ENCODE measurements at places on chromosomes 11 and 22.

DNA sequence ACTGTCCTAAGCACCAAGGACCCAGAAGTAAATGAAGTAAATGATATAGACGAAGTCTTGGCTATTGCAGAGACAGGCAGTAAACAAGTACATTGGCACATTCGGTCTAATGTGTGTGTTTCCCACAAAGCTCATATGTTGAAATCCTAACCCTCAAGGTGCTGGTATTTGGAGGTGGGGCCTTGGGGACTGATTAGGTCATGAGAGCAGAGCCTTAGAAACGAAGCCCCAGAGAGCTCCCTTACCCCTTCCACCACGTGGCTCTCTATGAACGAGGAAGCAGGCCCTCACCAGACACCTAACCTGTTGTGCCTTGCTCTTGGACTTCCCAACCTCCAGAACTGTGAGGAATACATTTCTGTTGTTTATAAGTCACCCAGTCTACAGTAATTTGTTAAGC, 14.9 kb downstream of the CLMP start:
- no peak for DNase-seq

- no peak for DNase-seq
Observed at GRCh38 chr11:112801817-112802088, 159.5 kb upstream of the NCAM1 start.

- DNase-seq, result no peak
Observed at GRCh38 chr22:31637447-31637890, 24.5 kb downstream of the PISD start.

DNA sequence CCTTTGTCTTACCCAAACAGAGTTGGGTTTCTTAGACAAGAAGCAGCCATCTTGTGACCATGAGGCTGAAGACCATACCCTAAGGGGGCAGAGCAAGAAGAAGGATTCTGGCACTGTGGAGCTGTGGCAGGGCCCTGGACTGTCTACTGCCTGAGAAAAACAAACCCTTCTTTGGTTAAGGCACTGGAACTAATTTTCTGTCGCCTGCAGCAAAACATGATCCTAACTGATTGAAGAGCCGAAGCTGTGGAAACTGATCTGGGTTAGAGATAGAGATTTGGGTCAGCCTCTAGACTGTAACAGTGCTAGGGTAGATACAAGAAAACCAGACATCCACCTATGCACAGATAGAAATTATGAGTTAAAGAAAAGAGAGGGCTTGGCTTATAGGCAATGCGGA, 11.3 kb upstream of the ACER3 start:
- DNase-seq, result no peak

DNA sequence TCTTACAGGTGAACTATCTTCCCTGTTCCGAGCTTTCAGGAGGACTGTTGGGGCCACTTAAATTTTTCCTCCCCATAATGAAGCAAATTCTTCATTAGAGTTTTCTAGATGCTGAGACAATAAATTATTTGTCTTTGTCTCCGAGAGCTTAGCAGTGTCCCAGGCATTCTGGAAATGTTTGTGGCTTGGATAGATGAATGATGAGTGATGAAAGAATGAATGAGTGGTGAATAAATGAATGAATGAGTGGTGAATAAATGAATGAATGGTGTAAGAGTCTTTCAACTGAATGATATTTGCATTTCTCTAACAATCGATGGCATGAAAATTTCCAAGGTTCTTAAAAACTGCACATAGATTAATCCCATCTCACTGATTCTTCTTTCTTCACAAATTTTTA, 52.8 kb downstream of the AHNAK start:
- DNase-seq, result no peak

DNA sequence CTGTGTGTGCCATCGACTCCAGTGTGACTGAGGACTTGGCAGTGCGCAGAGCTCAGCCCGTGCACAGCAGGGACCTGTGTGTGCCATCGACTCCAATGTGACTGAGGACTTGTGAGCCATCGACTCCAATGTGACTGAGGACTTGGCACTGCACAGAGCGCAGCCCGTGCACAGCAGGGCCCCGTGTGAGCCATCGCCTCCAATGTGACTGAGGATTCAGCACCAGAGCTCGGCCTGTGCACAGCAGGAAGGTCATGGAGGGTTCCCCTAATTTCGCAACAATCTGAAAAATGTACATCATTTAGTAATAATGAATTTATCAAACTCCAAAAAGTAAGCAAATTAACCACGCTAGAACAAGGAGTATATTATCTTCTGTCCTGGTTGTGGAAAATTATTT, 348.3 kb upstream of the B3GAT1 start:
- no peak for DNase-seq

DNA sequence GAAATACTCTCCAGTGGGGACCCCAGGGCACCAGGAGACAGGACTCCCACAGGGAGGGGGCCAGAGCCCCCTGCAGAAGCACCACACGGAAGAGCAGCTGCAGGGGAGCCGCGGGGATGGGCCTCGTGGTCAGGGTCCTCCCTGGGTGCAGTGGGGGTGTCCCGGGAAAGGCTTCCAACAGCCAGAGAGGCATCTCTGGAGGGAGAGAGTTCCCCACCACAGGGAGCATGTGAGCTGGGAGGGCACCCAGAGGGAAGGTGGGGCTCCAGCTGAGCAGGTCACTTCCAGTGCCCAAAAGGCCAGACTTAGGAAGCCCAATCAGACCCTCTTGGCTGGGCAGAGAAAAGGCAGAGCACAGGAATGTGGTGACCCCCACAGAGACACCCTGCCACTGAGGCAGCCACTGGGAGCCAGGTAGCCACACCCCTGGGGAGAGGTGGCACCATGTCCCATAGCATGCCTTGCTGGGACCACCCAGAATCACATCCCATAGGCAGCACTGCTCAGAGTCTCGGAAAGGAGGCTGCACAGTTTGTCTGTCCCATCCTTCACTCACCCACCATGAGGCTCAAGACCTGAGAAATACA, 49.9 kb upstream of the LMO1 start:
- DNase-seq, result no peak

DNA sequence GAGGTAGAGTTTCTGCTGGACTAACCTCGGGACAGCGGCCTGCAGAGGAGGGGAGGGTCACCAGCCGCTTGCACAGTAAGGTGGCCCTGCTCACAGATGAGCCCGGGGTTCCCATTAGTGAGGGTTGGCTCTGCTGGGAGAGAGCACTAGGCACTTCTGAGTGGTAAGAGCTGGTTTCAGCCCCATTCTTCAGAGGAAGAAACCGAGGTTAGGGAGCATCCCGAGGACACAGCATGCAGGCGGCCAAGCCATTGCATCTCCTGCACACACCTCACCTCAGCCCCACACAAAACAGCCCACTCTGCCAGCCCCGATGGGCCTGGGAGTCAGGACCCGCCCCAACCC, 99.3 kb downstream of the MED15 start:
- no peak for DNase-seq

DNA sequence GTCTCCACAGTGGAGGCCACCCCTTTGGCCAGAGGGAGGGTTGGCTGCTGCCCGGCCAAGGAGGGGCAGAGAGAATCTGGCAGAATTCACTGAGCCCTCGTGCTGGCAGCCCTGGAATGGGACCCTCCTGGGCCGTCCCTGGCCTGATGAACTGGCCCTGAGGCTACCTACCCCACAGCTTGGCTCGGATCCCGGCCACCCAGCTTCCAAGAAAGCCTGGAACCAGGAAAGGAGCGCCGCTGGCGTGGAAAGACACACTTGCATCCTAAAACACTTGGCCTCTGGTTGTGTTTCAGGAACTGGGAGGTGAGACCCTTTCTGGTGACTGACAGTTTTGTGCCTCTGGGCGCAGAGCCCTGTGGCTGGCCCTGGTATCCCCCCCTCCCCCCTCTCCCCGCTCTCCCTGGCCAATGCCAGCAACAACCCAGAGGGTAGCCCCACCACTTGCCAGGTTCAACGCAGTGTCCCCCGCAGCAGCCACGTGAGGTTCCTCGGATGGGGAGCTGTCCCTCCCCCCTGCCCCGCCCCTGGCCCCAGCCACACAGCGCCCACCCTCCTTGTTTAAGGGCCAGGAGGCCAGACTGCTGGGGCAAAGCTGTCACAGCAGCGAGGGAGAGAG, 693 bp downstream of the NFAM1 start:
- peak; percentile 32 for DNase-seq

DNA sequence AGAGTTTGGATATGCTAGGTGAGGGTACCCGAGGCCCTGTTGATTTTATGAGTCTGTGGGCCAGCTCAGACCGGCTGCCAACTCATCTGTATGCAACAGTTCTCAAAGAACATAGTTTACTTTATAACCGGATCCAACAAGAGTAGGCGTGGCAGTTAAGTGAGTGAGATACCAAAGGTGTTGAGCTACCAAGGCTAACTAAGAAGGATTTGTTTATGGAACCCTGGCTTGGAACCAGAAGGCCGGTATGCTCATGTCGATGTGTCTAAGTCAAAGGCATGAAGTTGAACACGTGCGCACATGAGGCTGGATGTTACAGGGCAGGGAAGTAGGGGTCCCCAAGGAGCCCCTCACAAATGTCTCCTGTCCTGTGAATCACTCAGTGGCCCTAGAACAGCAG, at the start of gene KCNJ1:
KCNJ1 (minus strand) TSS at position 20 of the 400 bp plus-strand sequence. CDS start 27,053 bp downstream, outside the sequence.
- no peak for DNase-seq

GRCh38 chr11:11346303-11346702, 6.7 kb downstream of the CSNK2A3 start:
- no peak for DNase-seq

DNA sequence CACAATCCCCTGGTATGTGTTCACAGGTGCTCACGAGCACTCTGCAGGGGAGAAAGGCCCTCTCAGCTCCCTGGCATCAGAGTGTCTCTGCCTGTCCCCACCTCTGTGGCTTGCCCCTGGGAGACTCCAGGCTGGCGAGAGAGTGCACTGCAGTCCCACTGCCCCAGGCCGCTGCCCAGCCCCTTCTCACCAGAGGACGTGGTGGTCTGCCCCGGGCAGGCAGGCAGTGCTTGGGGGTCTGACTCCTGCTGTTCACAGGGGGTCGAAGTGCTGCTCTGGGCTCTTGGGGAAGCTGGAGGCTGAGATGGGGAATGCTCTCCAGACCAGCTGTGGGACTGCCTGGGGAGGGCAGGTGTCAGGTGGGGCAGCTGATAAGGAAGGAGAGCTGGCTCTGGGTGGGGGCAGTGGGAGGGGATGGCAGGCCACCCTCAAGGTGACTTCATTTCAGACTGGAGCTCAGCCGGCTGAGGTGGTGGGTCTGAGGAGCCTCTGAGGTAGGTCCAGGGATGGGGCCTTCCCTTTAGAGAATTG, 151.0 kb upstream of the B3GAT1 start:
- DNase-seq, result no peak

GRCh38 chr11:82854242-82854641, 46.0 kb downstream of the PRCP start:
- no peak for DNase-seq

DNA sequence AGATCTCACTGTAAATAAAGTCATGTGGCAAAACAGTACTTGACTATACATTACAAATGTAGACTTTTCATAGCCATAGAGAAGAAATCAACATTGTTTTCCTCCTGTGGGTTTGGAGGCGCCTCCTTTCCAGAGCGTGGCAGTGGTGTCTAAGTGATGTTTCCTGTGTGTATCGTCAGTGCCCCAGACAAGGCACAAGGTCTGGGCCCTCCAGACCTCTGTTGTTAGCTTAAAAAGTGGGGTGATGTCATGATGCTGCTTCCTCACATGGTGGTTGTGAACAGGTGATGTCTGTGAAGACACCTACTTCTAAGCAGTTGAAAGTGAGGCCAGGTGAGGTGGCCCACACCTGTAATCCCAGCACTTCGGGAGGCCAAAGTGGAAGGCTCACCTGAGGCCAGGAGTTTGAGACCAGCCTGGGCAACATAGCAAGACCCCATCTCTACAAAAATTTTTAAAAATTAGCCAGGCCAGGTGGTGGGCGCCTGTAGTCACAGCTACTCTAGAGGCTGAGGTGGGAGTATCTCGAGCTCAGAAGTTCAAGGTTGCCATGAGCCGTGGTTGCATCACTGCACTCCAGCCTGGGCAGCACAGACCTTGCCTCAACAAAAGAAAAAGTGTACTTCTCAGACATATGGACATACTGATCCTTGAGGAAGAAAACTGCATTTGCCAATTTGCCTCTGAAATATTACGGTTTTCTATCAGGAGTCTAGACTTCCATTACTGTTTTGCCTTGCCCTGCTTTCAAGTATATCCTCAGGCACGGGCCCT, 15.7 kb downstream of the NUP50 start:
- DNase-seq, result no peak

GRCh38 chr22:43256976-43257545, 70.1 kb upstream of the TTLL12 start:
- DNase-seq, result no peak

DNA sequence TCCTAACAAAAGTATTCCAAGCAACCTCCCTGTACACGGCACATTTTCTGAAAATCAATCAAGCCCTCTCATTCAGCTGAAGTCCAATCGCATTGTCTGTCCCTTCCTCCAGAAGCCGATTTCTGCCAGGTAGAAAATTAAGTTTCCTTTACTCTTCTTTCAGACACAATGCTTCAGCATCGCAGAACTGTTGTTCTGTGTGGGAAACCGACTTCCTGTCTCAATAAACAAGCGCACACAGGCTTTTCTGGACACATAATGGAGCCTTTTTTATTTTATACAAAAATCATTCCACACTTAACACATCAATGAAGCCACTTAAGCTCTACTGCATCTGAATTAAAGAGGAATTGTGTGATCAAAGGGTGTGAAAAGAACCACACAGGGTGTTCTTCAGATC, 75.6 kb downstream of the BLID start:
- DNase-seq, result no peak

GRCh38 chr11:70650075-70650909, 252.0 kb downstream of the CTTN start:
- peak; percentile 93 for DNase-seq

GRCh38 chr22:16957781-16958180, 50.2 kb downstream of the GAB4 start:
- no peak for DNase-seq

GRCh38 chr11:64218628-64219353, 7.2 kb downstream of the TRPT1 start:
- DNase-seq, result no peak

- DNase-seq, result no peak
Observed at GRCh38 chr22:43923191-43923590, 414 bp upstream of the PNPLA3 start.

DNA sequence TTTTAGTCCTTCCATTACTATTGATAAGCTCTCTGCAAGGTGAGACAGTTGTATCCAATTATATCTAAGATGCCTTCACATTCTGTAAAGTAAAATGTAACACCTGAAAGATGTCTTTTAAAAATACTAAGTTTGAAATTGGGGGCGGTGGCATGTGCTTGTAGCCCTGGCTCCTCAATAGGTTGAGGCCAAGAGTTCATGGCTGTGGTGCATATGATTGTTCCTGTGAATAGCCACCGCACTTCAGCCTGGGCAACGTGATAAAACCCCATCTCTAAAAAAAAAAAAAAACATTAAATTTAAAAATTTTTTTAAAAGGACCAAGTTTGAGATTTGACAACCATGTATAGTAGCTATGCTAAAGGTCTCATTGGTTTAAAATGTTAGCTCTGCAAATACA, 20.5 kb downstream of the CAPRIN1 start:
- no peak for DNase-seq

- DNase-seq, result no peak
Observed at GRCh38 chr11:16095756-16096155, 260.6 kb downstream of the SOX6 start.

DNA sequence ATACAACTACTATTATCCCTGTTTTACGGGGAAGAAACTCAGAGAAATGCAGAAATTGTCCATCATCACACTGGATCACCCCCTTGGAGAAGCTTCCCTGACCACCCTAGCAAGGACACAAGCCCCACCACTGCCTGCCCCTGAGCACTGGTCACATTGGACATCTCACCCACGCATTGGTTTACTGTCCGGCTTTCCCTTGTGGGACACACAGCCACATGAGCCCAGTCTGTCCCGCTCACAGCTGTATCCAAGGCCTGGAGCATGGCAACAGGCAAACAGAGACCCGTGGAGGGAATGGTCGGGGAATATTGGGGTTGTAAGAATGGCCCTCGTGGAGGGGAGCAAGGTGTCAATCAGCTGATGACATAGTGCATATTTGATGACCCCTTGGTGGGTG, 42.7 kb upstream of the FGF3 start:
- DNase-seq, result no peak
